Urinary bladder (tissue), 4 donors: ENCODE measurements at places on chromosomes 6 and 20. TPM values are rescaled to one million over a fixed set of nuclear protein-coding genes. Genes with fewer than 3 reads are reported as not detected.

- no peak for DNase-seq
Observed at GRCh38 chr6:84329516-84329915, 102.1 kb upstream of the CEP162 start.

DNA sequence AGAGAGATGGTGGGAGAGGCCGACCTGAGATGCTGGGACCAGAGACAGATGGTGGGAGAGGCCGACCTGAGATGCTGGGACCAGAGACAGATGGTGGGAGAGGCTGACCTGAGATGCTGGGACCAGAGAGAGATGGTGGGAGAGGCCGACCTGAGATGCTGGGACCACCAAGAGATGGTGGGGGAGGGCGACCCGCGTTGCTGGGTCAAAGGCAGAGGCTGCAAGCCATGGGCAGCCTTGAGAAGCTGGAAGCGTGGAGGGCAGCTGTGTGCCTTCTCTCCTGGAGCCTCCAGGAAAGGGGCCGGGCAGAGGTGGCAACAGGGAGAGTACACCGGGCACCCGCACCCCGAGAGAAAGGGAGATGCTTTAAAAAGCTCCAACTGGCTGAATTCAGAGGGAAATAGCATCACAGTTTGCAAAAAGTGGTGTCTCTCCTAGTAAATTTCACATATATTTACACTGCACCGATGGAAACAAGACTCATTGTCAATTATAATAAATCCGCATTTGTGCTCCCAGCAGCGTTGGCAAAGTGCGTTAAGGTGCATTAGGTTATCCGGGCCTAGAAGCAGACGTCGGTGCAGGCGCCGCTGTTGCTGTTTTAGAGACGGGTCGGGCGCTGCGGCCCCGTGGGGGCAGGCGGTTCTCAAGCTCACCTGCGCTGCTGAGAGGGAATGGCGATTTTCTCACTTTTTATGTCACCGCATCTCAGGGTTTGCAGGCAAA, 132.4 kb downstream of the DLL1 start:
- DNase-seq = no peak

The HLA-DOA gene
- total RNA-seq = 2.7 TPM

GRCh38 chr6:32886681-32887383, 32.8 kb downstream of the PSMB9 start:
- no peak for DNase-seq

DNA sequence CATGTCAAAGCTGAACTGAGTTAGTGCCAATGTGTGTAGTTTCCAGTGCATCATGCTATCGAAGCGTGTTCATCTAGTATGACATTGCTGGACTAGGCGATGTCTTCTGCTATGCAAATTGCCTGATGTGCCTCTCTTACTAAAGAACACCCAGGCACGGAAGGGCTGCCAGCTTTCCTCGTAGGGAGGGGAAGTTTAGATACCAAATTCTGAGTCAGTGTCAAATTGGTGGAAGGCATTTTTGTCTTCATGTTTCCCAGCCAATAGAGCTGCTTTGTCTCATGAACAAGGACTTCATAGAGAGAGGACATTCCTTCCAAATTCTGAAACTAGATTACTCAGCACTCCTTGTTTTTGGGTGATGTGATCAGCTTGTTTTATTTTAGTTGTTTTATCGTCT, 320.1 kb downstream of the BTBD3 start:
- DNase-seq = no peak

GRCh38 chr20:24980291-24981053, 12.1 kb downstream of the APMAP start:
- no peak for DNase-seq

The AGPAT4 gene
- total RNA-seq = 26.4 TPM

The MTO1 gene
- total RNA-seq = 28.3 TPM

GRCh38 chr6:74752303-74752702, 453.6 kb downstream of the COL12A1 start:
- no peak for DNase-seq

The RAB44 gene
- 0.26 TPM for total RNA-seq

The RIPOR3 gene
- total RNA-seq = 8.2 TPM

The TSHZ2 gene
- 35.0 TPM for total RNA-seq

- no peak for DNase-seq
Observed at GRCh38 chr20:50395251-50395729, 114.9 kb upstream of the PTPN1 start.

The TMC2 gene
- 0.16 TPM for total RNA-seq
